ENCODE measurements at places on chromosomes 5 and 9.

- DNase-seq, result no peak
These were observed 60.1 kb upstream of the ITGA1 start for GRCh38 chr5:52727576-52727975.

DNA sequence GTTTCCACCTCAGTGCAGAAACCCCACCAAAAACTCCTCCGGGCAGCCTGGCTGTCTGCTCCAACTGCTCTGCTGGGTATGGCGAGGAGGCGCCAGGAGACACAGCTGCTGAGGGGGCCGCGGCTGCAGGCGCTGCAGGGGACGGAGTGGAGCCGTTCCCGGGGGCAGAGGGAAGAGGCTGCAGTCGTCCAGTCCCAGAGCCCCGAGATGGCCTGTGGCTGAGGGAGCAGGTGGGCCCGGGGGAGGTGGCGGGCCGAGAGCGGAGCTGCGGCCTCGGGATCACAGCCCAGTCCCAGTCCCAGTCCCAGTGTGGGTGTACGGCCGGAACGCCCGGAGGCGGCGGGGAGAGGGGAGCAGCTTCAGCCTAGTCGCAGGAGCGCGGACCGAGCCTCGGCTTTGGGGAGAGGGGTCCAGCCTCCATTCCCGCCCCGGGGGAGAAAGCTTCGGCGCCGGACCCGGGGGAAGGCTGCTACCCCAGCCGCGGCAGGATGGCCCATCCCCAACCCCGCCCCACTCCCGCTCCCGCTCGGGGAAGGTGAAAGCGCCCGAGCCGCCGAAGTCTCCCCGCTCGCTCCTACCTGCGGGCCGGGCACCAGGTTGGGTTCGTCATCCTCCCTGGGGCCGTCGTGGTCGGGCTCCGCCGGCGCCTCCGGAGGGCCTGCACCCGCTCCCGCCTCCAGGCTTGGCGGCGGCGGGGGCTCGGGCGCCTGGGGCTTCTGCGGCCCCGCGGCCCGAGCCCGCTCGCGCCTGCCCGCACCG lies 513 bp downstream of the FAM193B start:
- DNase-seq, result peak; percentile 41

GRCh38 chr5:52693280-52693679 lies 94.4 kb upstream of the ITGA1 start:
- DNase-seq, result peak; percentile 10

DNA sequence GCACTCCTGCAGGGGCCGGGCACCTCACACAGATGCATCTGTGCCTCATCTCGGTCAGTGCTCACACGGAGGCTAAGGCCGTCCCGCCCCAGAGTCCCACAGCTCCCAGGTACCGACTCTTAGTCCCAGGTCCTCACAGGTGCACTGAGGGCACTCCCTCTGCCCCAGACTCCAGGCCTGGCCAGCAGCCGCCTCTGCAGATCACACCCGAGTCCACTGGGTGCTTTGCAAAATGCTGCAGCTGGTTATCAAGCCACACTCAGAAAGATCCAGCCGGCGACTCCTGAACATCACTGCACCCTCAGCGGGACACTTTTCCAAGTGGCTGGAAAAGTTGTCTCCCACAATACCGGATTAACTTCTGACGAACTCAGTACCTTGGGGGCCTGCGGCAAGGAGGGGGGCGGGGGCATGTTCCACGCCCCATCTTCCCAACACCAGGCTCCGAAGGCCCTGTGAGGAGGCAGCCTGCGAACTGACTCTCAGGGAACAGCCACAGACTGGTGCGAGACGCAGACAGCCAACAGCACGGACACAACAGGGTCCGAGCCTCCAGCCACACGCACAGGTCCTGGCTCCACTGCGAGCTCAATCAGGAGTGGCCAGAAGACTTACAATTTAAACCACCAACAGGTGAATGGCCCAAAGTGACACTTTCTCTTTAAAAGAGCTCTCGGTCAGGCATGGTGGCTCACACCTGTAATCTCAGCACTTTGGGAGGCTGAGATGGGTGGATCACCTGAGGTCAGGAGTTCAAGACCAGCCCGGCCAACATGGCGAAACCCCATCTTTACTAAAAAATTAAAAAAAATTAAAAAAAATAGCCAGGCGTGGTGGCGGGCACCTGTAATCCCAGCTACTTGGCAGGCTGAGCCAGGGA lies 4.0 kb downstream of the BRD3 start:
- DNase-seq, result no peak

- DNase-seq, result peak; percentile 40
These were observed 85.7 kb upstream of the MELK start for GRCh38 chr9:36486933-36487481.

GRCh38 chr9:7799234-7799943 lies at the start of gene DMAC1:
Gene DMAC1 (minus strand): TSS chr9:7799778. CDS start chr9:7799734, 44 bp downstream.
- DNase-seq, result peak; percentile 70

- DNase-seq, result peak; percentile 73
These were observed 996 bp upstream of the GAS1 start for GRCh38 chr9:86948074-86948929.

DNA sequence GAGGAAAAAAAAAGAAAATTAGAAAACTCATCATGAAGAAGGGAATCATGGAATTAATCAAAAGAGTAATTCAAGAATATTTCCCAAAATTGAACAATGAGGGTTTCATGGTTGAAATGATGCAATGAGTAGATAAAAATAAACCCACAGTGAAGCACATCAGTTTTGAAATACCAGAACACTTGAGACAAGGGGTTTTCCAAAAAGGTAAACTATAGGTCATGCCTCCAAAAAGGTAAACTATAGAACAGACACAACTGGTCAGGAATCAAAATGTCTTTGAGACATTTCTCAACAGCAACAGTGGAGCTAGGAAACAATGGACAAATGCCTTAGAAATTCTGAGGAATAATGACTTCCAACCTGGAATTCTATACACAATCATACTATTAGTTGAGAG lies 60.2 kb upstream of the PCSK5 start:
- no peak for DNase-seq

GRCh38 chr5:122192497-122193496 lies 63.5 kb downstream of the ZNF474 start:
- DNase-seq, result no peak

- no peak for DNase-seq
These were observed 47.9 kb downstream of the ADGRV1 start for GRCh38 chr5:90606539-90606938.

GRCh38 chr5:68086857-68087256 lies 128.7 kb upstream of the PIK3R1 start:
- no peak for DNase-seq

- DNase-seq, result no peak
These were observed 2.0 kb downstream of the PDLIM7 start for GRCh38 chr5:177495243-177496060.

DNA sequence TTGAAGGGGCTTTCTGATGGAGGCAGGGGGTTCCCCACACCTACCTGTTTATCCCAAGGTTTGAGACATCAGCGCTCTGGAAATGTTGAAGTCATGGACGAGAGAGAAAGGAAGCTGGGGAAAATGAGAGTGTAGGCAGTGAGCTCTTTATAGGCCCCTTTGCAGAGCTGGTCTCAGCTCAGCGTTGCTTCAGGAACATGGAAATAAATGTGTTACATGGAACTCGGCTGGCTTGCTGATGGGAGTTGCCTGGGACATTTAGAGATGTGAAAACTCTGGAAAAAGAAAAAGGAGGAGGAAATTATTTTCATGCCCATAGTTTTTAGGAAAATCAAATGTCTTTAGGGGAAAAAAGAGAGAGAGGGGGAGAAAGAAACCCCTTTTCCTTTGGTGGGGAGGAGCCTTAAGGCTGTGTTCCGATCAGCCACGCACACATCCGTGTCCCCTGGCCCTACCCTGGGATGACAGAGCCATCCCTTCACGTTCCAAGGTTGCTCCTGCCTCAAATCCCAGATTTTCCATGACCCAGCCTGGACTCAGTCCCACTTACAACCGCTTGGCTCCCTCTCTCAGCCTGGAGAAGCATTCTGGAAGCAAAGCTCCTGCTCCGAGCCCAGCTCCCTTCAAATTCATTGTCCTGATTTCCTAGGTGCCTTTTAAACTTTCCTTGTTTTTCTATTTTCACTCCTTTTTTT lies 78.3 kb downstream of the COL27A1 start:
- no peak for DNase-seq

GRCh38 chr5:178991190-178992145 lies 3.7 kb downstream of the GRM6 start:
- DNase-seq, result no peak

DNA sequence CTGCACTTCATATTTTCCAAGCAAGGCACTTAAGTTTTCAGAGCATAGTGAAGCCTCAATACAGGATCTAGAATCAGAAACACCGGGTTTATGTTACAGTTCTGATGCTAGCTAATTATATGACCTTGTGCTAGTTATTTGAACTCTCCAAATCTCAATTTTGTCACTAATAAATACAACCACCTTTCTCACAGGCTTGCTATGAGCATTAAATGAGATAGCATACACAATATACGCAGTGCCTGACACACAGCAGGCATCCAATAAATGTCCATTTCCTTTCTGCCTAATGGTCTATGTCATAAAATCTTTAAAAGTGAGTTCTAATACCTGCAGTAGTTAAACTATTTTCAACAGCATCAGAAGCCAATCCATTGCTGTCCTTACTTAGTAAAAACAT lies 32.9 kb downstream of the NADK2 start:
- no peak for DNase-seq

GRCh38 chr5:126031989-126032716 lies 391.1 kb upstream of the GRAMD2B start:
- no peak for DNase-seq

GRCh38 chr9:136806067-136806466 lies 1.7 kb upstream of the RABL6 start:
- DNase-seq, result no peak

DNA sequence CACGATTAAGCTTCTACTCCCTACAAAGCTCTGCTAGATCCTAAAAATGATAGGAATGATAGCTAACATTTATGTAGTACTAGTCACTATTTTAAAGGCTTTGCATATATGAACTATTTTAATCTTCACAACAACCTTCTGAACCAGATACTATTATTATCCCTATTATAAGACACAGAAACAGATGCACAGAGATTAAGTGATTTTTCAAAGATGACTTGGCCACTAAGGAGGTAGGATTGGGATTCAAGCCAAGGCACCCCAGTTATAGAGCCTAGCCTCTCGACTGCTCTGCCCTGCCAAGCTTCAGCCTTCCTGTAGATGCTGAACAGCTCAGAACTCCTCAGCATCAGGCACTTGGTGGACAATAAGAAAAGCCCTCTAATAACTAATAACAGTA lies 200.9 kb upstream of the PTGER4 start:
- DNase-seq, result no peak

- DNase-seq, result no peak
These were observed 10.7 kb upstream of the ASTN2 start for GRCh38 chr9:117425566-117425965.

DNA sequence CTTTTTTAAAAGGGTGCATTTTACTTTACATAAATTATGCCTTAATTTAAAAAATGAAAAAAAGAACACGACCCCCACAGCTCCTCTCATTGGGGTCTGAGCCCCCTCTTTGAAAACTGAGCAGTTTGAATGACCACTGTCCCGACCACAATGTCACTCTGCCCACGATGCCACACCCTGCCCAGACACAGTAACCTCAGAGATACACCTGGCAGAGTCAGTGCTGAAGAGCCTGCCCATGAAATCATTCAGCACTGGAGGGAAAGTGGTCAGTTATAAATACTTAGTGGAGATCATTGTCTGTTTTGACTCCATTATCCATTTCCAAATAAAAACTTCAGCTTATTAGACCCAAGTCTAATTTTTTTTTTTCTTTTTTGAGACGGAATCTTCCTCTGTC lies 49.3 kb downstream of the DNAJC21 start:
- no peak for DNase-seq

DNA sequence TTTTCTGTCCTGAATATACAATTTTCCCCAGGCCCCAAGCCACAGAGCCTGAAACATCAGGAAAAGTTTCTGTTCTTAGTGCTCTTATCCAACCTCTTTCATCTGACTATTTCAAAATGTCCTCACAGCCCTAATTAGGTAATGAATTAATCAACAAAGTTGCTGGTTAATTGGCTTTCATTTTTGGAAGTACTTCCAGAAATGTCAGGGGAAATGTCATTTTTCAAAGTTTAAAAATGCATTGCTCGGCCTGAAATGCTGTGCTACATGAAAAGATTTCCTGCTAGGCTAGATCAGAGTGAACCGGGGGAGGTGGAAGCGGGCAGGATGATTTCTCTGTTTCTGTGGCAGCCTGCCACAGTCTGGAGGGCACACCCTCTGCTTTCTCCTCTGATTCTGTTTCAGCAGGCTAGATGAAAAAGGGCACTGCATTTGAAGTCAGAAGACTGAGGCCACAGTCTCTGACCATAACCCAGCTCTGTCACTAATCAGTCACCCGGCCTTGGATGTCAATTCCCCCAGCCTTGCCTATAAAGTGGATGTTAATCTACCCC lies 55.9 kb upstream of the BARX1 start:
- no peak for DNase-seq

GRCh38 chr9:91420501-91421127 lies 3.0 kb downstream of the NFIL3 start:
- DNase-seq, result no peak

GRCh38 chr5:44679214-44679613 lies 129.5 kb upstream of the MRPS30 start:
- no peak for DNase-seq

- no peak for DNase-seq
These were observed 21.0 kb downstream of the IL7R start for GRCh38 chr5:35877655-35878054.

DNA sequence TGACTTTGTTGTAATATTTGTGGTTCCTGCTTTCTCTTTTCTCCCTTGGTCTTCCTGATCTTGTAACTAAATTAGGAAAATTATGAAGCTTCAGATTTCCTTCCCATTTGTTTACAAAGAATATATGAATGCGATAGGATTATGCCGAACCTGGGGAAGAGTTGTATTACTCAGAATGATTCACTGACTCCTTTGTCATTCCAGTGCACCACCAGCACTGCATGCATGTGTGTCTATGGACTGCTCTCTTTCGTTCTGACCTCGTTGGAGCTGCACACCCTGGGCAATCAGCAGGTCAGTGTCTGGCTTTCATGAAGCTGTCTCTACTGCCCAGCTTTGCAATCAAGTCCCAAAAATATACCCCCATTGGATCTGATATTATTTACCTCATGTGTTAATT lies 25.5 kb downstream of the NUP188 start:
- DNase-seq, result no peak

GRCh38 chr5:143234162-143234842 lies 169.2 kb downstream of the NR3C1 start:
- DNase-seq, result no peak

DNA sequence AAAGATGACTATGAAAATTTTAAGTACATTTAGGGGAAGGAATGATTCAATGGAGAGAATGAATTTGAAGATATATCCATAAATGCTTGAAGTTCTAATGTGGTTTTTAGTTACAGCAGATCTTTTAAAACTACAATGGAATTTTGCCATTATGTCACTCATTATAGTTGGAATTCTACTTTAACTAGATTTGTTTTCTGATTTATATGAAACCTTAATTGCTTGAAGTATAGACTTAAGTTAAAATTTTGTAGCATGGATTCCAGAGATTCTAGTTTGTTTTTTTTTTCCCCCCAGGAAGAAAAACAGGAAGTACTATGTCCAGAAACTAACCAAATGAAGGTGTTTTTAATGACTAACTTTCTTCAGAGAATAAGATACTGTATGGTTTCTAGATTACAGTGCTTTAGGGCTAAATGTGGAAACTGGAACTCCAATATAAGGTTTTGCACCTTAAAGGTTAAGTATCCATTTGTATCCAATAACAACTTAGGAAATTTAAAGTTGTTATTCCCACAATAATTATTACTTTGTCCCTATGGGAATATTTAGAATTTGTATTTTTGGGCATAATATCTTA lies 70.3 kb downstream of the ZSWIM6 start:
- DNase-seq, result no peak

- no peak for DNase-seq
These were observed 220.6 kb upstream of the RASEF start for GRCh38 chr9:83283528-83283927.
